ENCODE measurements at places on chromosomes 1 and 21.

GRCh38 chr1:24688621-24689195 is 45.6 kb downstream of the SRRM1 start:
- DNase-seq: peak; percentile 85

- DNase-seq: no peak
Measured at GRCh38 chr1:71809085-71809484, 473.3 kb downstream of the NEGR1 start.

DNA sequence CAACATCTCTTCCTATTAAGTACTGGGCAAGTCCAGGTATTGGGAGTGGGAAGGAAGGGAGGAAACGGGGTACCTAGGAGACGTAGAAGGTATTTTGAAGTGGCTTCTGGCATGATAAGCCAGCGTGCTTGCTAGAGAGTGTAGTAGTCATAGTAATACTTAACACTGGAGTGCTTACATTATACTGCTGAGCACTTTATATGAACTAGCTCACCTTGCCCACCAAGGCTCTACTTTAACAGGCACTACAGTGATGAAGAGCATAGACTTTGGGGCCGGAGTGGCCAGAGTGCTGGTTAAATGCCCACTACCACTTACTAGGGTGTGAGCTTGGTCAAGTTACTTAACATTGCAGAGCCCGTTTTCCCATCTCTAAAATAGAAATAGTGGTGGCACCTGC is 61.7 kb downstream of the ACP6 start:
- no peak for DNase-seq

- no peak for DNase-seq
Measured at GRCh38 chr1:151990058-151990855, 3.4 kb downstream of the S100A10 start.

GRCh38 chr21:35002879-35003722 is 46.0 kb downstream of the RUNX1 start:
- DNase-seq: no peak

- DNase-seq: no peak
Measured at GRCh38 chr1:221923929-221924598, 182.2 kb upstream of the DUSP10 start.

GRCh38 chr1:220198186-220199005 is 73.9 kb downstream of the RAB3GAP2 start:
- DNase-seq: no peak

DNA sequence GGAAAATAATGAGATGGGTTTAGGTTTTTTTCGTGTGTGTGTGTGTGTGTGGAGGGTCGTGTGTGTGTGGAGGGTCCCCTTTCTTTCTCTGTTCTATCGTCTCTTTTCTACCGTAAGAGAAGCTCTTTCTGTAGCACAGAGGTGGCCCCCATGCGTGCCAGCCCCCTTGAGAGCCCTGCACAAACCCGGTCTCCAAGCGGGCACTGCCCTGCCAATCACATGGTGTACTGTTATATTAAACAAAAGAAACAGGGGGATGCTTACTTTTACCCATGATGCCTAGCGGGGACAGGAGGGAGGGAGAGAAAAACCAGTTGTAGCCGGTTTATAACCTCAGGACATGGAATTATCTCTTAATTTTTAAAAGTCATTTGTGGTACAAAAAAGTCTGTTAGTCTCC is 41.0 kb downstream of the GATAD2B start:
- DNase-seq: no peak

GRCh38 chr1:196361112-196361714 is 247.0 kb downstream of the KCNT2 start:
- DNase-seq: no peak

- no peak for DNase-seq
Measured at GRCh38 chr1:98854137-98854536, 150.5 kb downstream of the PLPPR5 start.

DNA sequence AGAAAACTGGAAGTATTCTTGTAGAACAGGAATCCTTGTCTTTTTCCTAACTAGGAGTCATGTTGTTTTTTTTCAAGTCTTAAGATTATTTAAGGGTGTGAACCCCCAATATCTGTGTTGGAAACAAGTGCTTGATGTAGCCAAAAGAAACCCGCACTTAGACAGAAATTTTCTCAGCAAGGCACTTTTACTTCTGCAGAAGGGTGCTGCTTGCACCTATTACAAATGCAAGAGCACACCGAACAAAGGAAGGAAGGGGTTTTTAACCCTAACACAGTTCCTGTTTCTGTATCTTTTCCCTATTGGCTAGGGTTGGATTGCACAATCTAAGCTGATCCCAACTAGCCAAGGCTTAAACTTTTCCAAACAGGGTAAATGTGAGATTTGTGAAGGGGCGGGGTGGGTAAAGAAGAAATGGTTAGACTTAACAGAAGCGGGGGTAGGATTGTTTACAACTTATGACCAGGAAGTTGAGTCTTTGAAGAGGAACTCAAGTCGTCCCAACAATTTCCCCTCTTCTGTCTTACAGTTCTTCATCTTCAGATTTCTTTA is 75.1 kb downstream of the ZFYVE9 start:
- DNase-seq: no peak

GRCh38 chr1:98661544-98662355 is at the start of gene SNX7:
TSS of gene SNX7 (plus strand) at chr1:98661721. CDS start at chr1:98661732, 11 bp downstream.
- DNase-seq: peak; percentile 91

DNA sequence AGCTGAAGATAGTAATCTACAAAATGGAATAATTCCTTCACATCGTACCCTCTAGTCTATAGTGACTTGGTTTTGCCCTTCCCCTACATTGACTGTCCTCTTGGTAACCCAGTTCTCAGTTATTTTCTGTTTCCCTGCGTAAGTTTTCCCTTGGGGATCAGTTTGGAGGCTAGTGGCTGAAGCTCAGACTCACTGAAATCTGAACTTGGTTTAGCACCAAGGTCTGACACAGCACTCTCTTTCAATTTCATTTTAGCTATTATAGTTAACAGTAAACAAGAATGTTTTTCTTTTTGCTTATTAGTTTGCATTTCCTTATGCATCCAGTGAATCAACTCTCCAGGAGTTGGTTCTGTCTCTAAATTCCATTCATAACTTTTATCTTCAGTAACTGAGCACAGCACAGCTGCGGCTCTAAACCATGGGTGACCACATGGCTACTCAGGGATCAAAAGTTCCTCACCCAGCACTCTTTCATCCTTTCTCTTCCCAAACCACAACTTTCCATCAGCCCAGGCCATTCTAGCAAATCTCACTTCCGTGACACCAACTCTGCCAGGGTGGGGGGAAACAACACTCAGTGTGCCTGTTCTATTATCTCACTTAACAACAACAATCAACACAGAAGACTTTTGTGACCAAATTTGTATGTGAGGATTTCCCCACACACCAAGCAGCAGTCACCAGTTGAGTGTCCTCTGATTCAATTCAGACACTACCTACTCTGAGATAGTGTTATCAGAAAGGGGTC is 17.6 kb upstream of the IFI6 start:
- no peak for DNase-seq

- peak; percentile 33 for DNase-seq
Measured at GRCh38 chr21:46203203-46203600, 18.9 kb upstream of the SPATC1L start.

DNA sequence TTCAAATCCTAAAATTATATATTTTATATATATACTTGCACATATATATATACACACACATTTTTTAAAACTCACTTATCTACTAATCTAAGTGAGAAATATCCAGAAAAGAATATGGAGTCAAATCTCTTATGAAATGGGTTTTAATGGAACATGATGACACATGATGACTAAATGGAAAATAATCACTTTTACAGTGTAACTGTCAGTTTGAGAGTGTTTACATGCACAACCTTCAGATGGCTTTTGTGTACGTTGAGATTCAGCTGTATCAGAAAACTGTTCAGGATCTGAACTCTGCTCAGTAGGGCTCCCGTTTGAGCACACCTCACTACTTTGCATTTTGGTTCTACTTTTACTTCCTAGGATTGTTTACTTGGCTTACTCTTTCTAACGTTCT is 189.8 kb downstream of the DNAH14 start:
- DNase-seq: no peak

GRCh38 chr1:152623203-152623844 is 421 bp upstream of the LCE3A start:
- DNase-seq: no peak

- DNase-seq: no peak
Measured at GRCh38 chr1:22057861-22058260, 5.4 kb downstream of the CDC42 start.

DNA sequence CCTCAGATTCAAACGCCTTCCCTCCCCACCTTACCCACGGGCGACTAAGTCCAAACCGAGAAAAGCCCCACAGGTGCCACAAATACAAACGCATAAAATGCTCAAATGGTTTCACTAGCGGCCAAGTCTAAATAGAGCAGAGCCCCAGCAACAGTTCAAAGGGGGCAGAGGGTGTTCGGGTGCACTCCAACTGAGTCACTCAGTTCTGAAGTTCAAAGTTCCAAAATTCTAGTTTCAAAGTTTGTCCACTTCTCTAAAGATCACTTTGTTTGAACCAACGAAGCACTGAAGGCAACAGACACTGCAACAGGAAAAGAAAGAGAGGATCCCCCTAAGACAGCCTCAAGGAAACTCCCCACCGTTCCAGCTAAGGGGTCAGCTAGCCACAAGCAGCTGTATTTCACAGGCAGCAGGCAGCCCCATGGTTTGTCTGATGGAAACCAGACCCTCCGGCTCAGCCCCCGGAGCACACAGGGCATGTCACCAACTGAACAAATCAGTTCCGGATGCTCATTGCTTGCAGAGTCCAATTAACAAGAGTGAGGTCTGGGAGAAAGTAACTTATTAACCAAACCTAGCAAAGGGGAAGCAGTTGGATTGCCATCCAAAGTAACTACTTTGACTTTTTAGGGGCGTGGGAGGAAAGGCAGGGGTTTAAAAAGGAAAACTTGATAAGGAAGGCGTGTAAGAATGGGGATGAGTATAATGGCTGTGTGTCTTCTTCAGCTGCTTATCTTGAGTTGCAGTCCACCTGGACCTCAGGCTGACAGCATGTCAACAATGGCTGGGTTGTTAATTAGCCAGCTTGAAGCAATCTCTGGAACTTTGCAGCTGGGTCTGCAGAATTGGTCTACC is 1423.9 kb upstream of the PRMT6 start:
- no peak for DNase-seq

GRCh38 chr1:100835866-100836842 is 58.5 kb downstream of the EXTL2 start:
- no peak for DNase-seq

DNA sequence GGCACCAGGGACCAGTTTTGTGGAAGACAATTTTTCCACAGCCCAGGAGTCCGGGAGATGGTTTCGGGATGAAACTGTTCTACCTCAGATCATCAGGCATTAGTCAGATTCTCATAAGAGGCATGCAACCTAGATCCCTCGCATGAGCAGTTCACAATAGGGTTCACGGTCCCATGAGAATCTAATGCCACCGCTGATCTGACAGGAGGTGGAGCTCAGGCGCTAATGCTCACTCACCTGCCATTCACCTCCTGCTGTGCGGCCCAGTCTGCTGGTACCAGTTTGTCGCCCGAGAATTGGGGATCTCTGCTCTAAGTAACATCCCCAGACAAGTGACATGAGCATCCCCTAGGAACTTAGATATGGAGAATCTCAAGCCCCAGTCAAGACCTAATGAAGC is 180.7 kb downstream of the COQ8A start:
- no peak for DNase-seq

- DNase-seq: no peak
Measured at GRCh38 chr21:26191609-26192008, 21.0 kb upstream of the APP start.

DNA sequence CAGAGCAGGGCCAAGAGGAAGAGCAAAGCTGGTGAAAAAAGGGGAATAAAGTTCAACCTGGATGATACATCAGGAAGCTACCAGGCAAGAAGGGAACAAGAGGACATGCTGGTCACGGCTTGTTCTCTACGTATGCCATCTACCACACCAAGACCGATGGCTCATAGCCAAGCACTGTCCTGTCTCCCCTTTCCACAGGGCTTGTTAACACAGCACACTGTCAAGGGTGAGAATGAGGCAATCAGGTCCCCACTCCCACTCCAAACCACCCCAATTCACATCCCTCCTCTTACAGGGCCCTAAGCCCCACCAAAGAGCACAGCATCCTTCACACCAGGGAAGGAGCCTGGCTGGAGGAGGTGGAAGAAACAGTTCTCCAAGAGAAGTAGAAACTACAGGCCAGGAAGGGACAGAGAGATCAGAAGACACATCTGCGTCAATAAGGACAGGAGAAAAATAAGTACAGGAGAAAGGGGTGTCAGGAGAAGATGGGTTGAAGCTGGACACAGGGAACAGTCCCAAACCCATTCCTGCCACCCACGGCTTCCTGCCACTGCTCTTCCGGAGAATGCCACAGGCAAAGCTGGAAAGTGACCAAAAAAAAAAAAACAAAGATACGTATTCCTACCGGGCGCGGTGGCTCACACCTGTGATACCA is 923 bp upstream of the SHC1 start:
- DNase-seq: peak; percentile 85

DNA sequence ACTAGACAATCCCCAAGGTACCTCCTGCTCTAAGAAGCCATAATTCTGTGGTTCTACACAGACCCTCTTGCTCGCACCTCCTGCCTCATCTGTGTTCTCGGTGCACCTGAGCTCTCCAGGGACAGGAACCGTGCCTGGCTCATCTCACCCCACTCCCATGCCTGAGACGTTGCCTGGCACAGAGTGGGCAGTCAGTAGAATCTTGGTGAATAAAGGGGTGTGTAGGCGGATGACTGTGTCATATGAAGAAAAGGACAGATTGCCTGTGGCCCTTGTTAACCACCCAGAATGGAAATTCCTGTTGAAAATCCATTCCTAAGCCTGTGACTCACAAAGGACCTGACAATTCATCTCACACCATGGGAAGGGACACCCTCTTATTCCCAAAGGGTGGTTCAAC is 92.9 kb downstream of the KCNN3 start:
- no peak for DNase-seq

GRCh38 chr1:109271458-109271857 is 11.5 kb downstream of the PSRC1 start:
- DNase-seq: no peak

- DNase-seq: no peak
Measured at GRCh38 chr1:245051349-245052221, 103.2 kb upstream of the KIF26B start.

GRCh38 chr1:212242288-212242984 is 42.8 kb upstream of the PPP2R5A start:
- DNase-seq: no peak

DNA sequence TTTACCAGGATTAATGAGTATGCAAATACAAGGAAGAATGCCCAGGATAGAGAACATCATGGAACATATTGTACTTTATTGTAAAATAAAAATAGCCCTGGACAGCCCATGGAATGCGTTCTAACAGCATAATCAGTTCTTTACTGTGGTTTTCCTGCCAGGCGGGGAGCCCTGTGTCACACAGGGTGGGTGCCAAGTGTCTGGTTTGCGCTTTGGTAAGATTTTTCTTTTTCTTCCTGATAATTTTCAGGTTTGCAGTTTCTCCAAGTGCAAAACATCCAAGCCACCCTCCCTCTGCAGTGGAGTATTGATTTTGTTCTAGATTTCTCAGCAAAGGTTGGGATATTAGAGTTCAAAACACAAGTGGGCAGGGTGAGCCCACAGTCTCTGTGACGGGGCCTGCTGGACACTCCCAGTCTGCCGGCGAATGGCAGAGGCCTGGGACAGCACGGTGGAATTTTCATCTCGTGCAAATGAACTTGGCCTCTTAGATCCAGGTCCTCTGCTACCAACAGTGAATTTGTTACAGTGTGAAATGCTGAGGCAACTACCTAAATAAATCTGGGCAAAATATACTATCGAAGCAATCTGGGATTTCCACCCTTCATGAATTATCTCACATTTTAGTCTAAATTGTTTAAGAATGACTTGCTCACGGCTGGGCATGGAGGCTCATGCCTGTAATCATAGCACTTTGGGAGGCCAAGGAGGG is 15.6 kb upstream of the KCNJ15 start:
- no peak for DNase-seq

- DNase-seq: no peak
Measured at GRCh38 chr1:248055261-248055660, 8.6 kb downstream of the OR2L3 start.
